Epithelial cell of proximal tubule (primary cell): ENCODE measurements at places on chromosomes 3 and 15.

DNA sequence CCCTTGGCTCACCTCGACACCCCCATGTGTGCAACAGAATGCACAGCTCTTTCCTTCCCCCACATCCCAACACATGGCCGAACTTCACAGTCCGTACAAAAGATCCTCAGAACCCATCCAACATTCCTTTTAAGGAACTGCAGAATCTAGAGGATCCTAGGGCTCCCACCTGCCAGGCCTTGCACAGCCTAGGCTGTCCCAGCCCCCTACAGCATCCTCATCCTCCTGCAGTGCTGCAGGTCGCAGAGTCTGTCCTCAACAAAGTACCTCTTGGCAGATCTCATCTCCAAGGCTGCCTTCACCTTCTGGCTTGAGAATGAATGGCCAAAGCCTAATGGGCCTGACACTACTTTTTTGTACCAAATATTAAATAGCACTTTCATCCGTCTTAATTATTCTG is 19.8 kb downstream of the PRR23E start:
- DNase-seq, result no peak

- DNase-seq, result peak; percentile 57
These were observed 174.0 kb downstream of the SUCNR1 start for GRCh38 chr3:152047465-152047864.

GRCh38 chr3:177418787-177419186 is 221.5 kb upstream of the TBL1XR1 start:
- DNase-seq, result no peak

DNA sequence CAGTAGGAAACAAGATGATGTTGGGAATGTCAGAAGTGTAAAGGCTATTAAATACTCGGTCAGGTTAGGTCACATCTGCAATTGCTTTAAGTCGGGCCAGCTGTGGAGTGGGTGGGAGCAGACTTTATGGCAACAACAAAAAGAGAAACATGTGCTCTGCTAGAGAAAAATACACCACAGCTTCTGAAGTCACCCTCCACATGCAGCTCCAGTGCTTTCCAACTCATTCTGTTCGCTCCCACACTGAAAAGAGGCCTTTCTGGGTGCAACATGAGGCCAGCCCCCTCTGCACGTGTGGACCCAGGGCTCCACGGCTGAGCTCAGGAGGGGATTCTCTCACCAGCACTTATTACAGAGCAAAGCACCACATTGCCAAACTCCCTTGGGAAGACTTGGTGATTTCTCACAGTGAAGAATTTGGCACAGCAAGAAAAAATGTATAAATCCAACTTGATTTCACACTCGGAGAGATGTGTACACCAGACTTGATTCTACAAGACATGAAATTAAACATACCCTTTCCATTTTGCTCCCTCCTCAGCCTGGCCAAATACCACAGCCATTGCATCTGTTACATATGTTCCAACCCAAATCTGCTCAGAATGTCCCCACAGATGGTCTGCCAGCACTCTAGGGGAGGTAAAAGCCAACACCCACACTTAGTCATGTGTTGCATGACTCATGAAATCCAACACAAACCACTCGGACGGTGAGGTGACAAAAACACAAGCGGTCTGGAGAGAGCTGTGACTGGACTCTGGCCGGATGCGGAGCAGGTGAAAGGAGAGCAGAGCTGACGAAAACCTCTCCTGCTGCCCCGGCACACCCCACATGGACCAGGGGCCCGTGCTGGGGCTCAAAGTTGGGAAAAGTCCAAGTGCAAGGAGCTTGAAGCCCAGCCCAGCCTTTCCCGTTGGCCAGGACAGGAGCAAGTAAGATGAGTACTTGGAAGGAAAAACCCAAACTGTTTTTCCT is 74.6 kb downstream of the ITGB5 start:
- DNase-seq, result peak; percentile 89

- no peak for DNase-seq
These were observed 182.2 kb downstream of the GAP43 start for GRCh38 chr3:115805520-115805919.

DNA sequence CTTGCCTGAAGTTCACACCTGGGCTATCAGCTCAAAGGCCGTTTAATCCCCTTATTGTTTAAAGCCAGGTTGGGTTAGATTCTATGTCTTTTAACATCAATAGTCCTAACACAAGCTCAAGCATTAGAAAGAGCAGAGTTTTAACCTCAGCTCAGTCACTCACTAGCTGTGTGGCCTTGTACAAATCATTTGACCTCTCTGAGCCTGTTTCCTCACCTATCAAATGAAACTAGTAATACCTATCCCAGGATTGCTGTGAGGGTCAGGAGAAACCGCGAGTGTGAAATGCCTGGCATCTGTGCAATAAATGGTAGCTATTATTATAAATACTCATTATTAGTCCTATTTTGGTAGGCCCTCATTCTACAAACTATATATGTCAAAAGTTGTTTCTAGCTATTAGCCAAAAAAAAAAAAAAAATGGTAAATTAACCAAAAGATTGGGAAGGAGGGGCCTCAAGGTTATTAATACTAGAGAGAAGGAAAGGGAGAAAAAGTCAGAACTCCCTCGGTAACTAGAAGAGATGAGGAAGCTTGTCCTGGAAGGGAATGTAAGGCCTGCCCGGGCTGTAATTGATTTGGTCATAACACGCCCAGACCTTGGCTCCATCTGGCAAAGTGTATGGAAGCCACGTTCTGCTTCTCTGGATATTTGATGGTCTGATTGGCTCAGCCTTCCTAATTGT is 510.5 kb upstream of the PROK2 start:
- no peak for DNase-seq

GRCh38 chr3:113354307-113354706 is 87.0 kb downstream of the CFAP44 start:
- no peak for DNase-seq
